Thyroid gland (tissue), 4 donors: ENCODE measurements at places on chromosomes 12 and 14. TPM values are rescaled to one million over a fixed set of nuclear protein-coding genes. Genes with fewer than 3 reads are reported as not detected.
A peak's percentile ranks its signal among the peaks of the same experiment; 100 is the strongest.

Gene TMEM117
- total RNA-seq: 23.4 TPM

GRCh38 chr14:61536661-61537562 is 158.4 kb upstream of the HIF1A start:
- H3K36me3 ChIP-seq: no peaks in the 10 kb centered on the region
- H3K4me1 ChIP-seq: peaks cover 28% of the 10 kb centered on the region
- no peak for DNase-seq
- H3K27me3 ChIP-seq: no peaks in the 10 kb centered on the region
- H3K27ac ChIP-seq: peak overlapping the region; percentile 81
- H3K4me3 ChIP-seq: no peak overlapping the region

- H3K27me3 ChIP-seq: no peaks in the 10 kb centered on the region
- H3K4me3 ChIP-seq: no peak overlapping the region
- H3K27ac ChIP-seq: peak overlapping the region; percentile 19
- H3K36me3 ChIP-seq: peaks cover 4% of the 10 kb centered on the region
- H3K4me1 ChIP-seq: peaks cover 47% of the 10 kb centered on the region
These were observed 44.5 kb downstream of the GTF2A1 start for GRCh38 chr14:81176241-81176640.

Gene PTGER2
- 0.56 TPM for total RNA-seq

DNA sequence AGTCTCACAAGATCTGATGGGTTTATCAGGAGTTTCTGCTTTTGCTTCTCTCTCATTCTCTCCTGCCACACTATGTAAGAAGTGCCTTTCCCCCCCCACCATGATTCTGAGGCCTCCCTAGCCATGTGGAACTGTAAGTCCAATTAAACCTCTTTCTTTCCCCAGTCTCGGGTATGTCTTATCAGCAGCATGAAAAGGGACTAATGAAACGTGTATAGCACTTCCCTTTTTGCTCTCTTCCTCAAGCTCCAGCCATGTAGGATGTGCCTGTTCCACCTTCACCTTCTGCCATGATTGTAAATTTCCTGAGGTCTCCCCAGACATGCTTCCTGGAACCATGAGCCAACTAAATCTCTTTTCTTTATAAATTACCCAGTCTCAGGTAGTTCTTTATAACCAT is 7.0 kb upstream of the CRACR2A start:
- H3K4me1 ChIP-seq: no peaks in the 10 kb centered on the region
- H3K36me3 ChIP-seq: no peaks in the 10 kb centered on the region
- no peak overlapping the region for H3K27ac ChIP-seq
- no peak overlapping the region for H3K4me3 ChIP-seq

DNA sequence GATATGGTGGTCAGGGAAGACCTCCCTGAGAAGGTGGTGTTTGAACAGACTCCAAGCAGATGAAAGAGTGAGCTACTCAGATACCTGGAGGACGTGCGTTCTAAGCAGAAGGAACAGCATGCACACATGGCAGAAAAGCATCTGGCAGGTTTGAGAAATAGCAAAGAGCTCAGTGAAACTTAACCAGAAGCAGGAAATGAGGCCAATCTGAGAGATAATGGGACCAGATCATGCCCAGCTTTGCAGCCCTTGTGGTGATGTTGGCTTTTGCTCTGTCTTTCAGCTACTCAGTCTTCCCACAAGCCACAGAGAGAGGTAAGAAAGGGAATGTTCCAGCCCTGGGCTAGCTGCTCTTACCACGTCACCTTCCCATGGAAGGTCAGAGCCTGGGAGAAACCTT is 176.3 kb upstream of the GSC start:
- no peaks in the 10 kb centered on the region for H3K36me3 ChIP-seq
- H3K4me3 ChIP-seq: no peak overlapping the region
- no peak overlapping the region for H3K27ac ChIP-seq

GRCh38 chr12:110845339-110845682 is 1.5 kb upstream of the CCDC63 start:
- no peak overlapping the region for H3K4me3 ChIP-seq
- H3K27ac ChIP-seq: no peak overlapping the region
- no peak for DNase-seq
- H3K36me3 ChIP-seq: no peaks in the 10 kb centered on the region

GRCh38 chr14:22598099-22598895 is at the start of gene ABHD4:
ABHD4 (plus strand) TSS chr14:22598300; CDS start chr14:22598307, 7 bp downstream.
- H3K27me3 ChIP-seq: no peaks in the 10 kb centered on the region
- H3K4me1 ChIP-seq: peaks cover 19% of the 10 kb centered on the region
- H3K36me3 ChIP-seq: peaks cover 15% of the 10 kb centered on the region
- peak within 1 kb of the TSS; percentile 86 for H3K4me3 ChIP-seq
- peak; percentile 87 for DNase-seq
- H3K27ac ChIP-seq: peak within 1 kb of the TSS; percentile 93

Gene SAMD15
- 8.5 TPM for total RNA-seq

Gene CHURC1
- total RNA-seq: 68.8 TPM
